ENCODE measurements at places on chromosomes 12 and 14. TPM values are rescaled to one million over a fixed set of nuclear protein-coding genes. Genes with fewer than 3 reads are reported as not detected.

Gene HOXC5
- 1.8 TPM for total RNA-seq

Gene MYO1H
- not detected for total RNA-seq

GRCh38 chr14:69720912-69721311, 46.0 kb upstream of the SRSF5 start:
- no peak for DNase-seq

GRCh38 chr14:33794791-33795305, 156.0 kb downstream of the EGLN3 start:
- DNase-seq: no peak

DNA sequence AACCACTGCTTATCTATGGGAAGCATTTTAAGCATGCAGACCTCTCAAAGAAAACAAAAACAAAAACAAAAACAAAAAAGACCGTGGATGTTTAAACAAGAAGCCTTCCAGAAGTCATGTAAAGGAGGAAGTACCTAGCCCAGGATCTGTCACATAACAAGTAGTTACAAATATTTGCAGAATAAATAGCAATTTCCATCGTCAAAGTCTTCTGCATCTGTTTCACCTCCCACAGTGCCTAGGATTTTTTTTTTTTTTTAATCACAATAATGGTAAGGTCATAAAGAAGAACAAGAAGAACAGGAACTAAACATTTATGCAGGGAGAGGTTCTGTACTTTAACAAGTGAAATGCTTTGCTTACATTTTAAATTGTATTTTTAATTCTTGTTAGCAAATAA, 2.4 kb upstream of the STXBP6 start:
- no peak for DNase-seq

DNA sequence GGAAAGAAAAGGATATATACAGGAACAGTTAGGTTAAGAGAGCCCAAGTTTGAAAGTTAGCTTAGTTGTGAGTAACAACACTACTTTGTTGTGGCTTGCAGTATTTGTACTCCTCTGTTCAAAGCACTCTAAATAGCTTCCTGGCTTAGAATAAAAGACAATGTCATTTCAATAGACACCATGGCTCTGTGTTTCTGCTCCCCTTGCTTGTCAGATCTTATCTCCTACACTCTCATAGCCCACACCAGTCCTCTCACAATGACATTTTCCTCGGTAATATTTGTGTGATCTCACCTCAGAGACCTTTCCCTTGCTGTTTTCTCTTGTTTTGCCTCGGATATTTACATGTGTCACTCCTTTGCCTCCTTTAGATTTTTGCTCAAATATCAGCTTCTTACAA, 418.4 kb downstream of the MDGA2 start:
- DNase-seq: no peak

GRCh38 chr14:21965042-21965441, 291.4 kb upstream of the OR4E1 start:
- no peak for DNase-seq

DNA sequence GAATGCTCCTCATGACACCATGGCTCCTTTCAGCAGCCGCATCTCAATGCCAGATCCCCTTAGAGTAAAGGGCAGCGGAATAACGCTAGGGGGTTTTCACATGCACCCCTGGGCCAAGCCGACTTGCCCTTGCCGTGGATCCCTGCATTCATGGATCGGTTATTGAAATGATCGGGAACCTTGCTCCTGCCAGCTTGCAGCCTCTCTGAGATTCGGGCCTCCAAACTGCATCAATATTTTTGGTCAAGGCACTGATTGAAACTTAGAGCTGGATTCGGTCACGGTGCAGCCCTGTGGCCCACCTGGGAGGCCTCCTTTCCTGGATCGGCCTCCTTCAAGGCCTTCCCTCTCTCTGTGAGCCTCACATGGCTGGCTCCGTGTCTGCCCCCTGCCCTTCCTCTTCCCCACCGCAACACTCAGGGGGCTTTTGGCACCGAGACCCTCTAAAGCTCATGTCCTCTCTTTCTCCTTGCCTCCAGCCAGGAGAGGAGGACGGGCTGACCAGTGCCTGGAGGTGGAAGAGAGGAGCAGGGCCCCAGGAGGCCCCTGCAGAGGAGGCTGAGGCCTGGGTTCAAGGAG, 1.8 kb downstream of the PTPN6 start:
- DNase-seq: no peak
